Left lung (tissue), 14 donors: ENCODE measurements at places on chromosomes 6 and 20. TPM values are rescaled to one million over a fixed set of nuclear protein-coding genes. Genes with fewer than 3 reads are reported as not detected.

- DNase-seq, result no peak
Observed at GRCh38 chr6:144344646-144345045, 59.5 kb downstream of the UTRN start.

- DNase-seq, result no peak
Observed at GRCh38 chr20:35111141-35111888, 18.7 kb upstream of the TRPC4AP start.

DNA sequence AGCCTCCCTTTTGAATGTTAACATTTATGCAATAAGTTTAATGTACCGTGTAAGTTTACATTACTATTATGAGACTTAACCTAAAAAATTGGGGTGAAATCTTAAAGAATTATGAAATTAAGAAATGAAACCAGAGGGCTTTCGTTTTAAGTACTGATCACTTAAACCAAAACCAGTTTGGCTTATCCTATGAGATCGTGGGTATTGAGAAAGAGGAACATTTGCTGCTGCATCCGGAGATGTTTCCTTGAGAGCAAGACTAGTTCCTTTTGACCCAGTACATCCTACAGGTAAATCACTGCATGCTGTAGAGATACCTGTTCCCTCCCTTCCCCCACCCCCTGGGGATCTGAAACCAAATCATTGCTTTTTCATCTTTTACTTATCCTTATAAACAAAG is 201.3 kb downstream of the ESR1 start:
- DNase-seq, result no peak

DNA sequence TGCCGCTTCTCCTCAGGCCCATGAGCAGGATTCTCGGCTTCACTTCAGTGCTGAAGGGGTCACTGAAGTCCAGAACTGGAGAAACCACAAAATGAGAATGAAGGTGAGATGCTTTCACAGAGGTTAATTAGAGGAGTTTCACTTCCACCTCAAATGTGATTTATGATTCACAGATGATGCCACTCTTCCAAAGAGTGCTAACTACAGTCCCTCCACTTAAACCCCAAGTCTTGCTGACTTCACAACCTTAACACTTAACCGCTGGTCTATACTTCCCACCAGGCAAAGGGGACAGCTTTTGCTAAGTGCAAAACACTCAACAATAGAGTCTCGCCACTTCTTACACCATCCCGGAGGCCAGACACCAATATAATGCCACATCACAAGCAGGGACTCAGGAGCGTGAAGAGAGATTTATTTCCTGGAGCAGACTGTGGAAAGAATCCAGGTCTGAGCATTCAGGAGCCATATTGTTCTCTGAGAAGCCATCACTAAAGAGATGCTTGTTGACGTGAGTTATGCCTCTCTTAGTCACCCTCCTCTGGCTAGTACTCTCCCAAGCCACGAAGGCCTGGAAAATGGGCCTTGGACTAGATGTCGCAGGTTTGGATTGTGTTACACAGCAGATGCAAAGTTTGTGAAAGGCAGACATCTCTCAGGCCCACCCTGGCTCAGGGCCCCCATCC is 24.4 kb downstream of the RRAGD start:
- no peak for DNase-seq

GRCh38 chr6:14339172-14339571 is 221.6 kb downstream of the CD83 start:
- DNase-seq, result no peak

DNA sequence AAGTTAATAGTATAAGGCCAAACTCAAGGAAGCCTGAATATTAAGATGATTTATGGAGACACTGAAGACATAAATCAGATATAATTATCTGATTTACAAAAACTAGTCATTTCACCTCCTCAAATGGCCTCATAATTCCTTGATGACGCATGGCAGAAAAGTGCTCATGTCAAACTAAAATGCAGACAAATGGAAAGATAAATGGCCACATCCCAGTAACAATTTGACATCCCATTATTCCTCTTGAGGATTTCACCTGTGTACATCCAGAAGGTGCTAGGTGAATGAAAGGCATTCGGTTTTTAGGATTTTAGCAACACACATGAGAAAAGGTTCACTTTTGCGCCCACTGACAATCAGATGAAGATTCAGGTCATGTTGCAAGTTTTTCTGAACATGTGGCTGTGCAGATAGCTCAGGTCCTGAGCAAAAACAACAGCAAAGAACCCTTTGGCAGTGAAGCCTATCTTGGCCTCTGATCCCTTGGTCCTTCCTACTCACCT is 24.2 kb downstream of the SGK1 start:
- no peak for DNase-seq

DNA sequence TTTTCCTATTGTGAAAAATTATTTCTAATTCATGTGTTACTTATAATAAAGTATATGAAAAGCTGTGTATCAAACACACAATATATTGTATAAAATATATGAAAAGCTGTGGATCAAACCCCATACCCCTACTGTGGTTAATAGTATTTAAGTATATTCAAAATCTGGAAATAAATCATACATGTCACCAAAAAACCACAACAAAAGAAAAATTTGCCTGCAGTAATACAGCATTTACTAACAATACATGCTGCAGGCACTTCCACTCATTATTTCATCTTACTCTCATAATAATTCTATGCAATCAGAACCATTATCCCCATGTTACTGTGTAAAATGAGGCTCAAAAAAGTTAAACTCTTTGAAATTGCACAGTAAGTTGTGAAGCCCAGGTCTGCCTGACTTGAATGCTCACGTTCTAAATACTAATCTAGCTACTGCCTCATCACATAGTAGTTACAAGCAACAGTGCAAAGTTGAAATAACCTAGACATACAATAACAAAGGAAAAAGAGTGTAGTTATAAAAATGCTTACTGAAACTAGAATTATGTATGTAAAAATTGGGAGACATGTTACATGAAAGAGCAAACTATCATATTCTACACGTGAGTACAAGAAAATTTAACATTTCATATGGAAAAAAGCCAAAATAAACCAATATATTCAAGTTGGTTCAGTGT is 61.7 kb downstream of the FAM217A start:
- peak; percentile 15 for DNase-seq

- DNase-seq, result no peak
Observed at GRCh38 chr6:36033935-36034334, 6.3 kb downstream of the MAPK14 start.

- peak; percentile 92 for DNase-seq
Observed at GRCh38 chr20:4160761-4161305, 145.5 kb upstream of the RNF24 start.

- DNase-seq, result no peak
Observed at GRCh38 chr6:17871836-17872235, 115.6 kb downstream of the KIF13A start.

DNA sequence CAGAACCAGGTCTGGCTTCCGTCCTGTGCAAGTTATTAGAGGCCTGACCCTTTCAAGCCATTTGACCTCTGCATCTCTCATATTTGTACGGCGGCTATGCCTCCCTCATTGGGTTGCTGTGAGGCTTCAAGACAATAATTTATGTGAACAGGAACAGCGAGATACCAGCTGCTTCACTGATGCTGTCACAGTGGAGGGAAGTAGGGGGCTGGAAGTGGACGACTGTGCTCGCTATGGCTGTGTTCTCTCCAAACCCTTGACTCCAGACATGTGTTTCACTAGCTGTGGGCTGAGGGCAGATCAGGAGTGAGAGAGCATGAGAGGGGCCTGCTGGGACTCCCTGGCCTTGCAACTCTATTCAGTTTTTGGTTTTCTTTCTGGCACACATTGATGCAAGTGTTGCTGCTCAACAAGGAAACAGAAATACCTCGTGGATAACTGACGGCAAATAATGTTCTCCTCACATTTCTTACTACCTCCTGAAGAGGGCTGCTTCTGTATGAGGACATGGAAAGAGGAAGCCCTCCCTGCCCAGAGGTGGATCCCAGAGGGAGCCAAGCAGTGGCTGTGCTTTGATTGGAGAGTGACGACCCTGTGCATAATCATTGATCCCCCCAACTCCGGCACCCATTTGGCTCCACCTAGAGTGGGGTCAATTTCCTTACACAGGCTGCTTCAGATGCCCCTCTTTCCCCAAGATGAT is 34.7 kb upstream of the SCP2D1 start:
- DNase-seq, result no peak

GRCh38 chr20:43545837-43546578 is 12.8 kb upstream of the SGK2 start:
- DNase-seq, result no peak

GRCh38 chr6:10521104-10521808 is at the start of gene GCNT2:
GCNT2 (plus strand) TSS chr6:10521351; CDS start chr6:10528912, 7,561 bp downstream.
- DNase-seq, result no peak

GRCh38 chr20:62088258-62089127 is 22.8 kb upstream of the TAF4 start:
- DNase-seq, result no peak

DNA sequence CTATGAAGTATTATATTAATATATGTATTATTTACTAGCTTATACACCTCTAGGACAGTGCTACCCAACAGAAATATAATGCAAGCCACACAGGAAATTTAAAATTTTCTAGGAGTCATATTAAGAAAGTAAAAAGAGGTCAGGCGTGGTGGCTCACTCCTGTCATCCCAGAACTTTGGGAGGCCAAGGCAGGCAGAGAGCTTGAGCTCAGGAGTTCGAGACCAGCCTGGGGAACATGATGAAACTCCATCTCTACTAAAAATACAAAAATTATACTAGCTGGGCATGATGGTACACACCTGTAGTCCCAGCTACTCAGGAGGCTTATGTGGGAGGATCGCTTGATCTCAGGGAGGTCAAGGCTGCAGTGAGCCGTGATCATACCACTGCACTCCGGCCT is 237.6 kb upstream of the ZNF217 start:
- no peak for DNase-seq

GRCh38 chr6:107444277-107444676 is 15.1 kb downstream of the PDSS2 start:
- no peak for DNase-seq

- no peak for DNase-seq
Observed at GRCh38 chr6:154361476-154361875, 4.9 kb upstream of the IPCEF1 start.

- no peak for DNase-seq
Observed at GRCh38 chr6:41443616-41444525, 102.3 kb upstream of the FOXP4 start.

DNA sequence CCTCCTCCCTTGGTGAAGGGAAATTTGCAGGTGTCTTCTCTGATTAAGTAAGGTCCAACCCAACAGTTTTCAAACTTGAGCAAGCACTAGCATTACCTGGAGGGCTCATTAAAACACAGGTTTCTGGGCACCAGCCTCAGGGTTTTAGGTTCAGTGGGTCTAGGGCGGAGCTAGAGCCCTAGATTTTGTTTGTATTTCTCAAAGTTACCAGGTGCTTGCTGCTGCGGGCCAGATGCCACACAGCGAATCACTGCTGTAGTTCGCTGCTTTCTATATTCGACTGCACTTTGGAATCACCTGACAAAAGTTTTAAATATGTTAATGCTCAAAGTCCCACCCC is 869 bp downstream of the COL21A1 start:
- no peak for DNase-seq

- DNase-seq, result no peak
Observed at GRCh38 chr6:155378276-155378675, 64.0 kb upstream of the TFB1M start.

GRCh38 chr20:63556873-63557478 is 3.0 kb downstream of the FNDC11 start:
- DNase-seq, result no peak

Gene PLCB4
- 10.3 TPM for polyA plus RNA-seq

Gene AIG1
- polyA plus RNA-seq, result 36.1 TPM

Gene ECT2L
- 0.93 TPM for polyA plus RNA-seq

Gene MAP3K5
- polyA plus RNA-seq, result 7.5 TPM

Gene C2
- polyA plus RNA-seq, result 7.6 TPM

Gene COL12A1
- polyA plus RNA-seq, result 36.0 TPM

Gene PREX1
- 33.0 TPM for polyA plus RNA-seq

Gene C4A
- polyA plus RNA-seq, result 6.5 TPM

Gene COL21A1
- 148 TPM for polyA plus RNA-seq

Gene EBF4
- 55.9 TPM for polyA plus RNA-seq
